ENCODE measurements at places on chromosomes 1 and 21.

DNA sequence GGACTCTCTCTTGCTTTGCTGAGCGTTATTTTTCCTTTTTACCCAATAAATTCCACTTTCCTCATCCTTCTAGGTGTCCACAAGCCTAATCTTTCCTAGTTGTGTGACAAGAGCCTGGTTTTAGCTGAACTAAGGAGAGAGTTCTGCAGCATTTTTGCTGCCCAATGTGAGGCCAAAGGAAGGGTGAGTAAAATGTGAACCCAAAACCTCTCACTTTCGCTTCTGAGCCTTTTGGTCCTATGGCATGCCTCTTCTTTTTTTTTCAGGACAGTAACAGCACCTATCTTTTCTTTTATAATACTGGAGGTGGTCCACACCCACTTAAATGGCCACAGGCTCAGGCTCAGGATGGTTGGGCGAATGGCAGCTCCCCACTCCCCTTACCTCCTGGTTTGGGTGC is 111.1 kb downstream of the COP1 start:
- no peak for DNase-seq

GRCh38 chr1:165235777-165236291 is 120.7 kb downstream of the LMX1A start:
- no peak for DNase-seq

DNA sequence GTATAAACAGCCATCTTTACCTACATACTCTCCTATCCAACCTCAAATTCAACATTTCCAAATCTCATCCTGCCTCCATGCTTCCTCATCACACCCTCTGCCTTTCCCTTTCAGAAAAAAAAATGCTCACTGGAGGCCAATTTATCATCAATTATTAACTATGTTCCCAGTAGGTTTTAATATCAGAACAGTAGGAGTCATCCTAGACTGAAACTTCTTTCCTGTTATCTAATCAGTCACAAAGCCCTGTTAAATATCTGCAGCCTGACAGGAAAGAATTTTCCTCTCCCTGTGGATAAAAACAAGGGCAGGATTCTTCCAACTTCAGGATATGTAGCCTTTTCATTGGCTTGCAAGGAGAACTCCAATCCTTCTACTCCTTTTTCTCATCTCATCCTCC is 28.4 kb downstream of the EGLN1 start:
- DNase-seq: no peak

- no peak for DNase-seq
These were observed 10.7 kb downstream of the EPHA2 start for GRCh38 chr1:16145030-16145661.

- DNase-seq: no peak
These were observed 940 bp downstream of the SOX13 start for GRCh38 chr1:204073837-204074273.

GRCh38 chr1:197399755-197400521 is 131.9 kb downstream of the CRB1 start:
- peak; percentile 13 for DNase-seq

DNA sequence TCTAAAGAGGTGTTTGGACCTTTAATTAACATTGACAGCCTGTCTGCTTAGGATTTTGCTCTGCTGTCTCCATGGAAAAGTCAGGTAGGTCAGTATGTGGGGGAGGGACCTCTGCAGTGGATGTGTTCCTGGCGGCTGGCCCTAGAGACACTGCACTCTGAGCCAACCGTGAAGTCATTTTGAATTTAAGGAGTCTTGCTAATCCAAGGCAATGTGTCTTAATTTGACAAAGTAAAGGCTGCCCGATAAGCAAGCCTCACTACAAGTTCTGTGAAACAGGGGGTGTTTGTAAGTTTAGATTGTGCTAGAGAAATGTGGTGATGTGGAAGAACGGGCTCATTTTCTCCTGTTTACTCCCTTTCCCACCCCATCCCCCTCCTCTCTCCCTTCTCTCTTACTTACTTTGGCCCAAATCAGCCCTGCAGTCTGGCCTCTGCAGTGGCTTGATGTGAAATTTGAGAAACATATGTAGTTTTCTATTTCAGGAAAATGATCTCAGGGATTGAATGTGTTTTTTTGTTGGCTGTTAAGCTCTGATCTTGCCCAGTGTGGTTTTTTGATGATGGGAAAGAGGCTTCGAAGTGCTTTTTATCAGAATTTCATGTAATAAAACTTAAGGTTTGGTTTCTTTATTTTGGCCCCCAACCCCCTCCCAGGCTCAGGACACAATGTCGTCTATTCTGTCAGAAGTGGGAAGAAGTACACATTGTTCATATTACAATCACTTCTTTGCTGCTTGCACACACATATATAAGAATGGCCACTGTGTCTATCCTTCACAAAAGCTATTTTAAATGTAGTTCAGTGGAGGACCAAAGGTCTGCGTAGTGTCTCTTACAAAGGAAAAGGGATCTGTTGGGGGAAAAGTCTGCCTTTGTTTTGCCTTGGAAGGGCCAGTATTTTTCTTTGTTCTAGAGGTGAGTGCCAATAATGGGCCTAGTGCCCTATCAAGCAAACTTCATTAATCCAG is 96.6 kb downstream of the FGGY start:
- DNase-seq: no peak

DNA sequence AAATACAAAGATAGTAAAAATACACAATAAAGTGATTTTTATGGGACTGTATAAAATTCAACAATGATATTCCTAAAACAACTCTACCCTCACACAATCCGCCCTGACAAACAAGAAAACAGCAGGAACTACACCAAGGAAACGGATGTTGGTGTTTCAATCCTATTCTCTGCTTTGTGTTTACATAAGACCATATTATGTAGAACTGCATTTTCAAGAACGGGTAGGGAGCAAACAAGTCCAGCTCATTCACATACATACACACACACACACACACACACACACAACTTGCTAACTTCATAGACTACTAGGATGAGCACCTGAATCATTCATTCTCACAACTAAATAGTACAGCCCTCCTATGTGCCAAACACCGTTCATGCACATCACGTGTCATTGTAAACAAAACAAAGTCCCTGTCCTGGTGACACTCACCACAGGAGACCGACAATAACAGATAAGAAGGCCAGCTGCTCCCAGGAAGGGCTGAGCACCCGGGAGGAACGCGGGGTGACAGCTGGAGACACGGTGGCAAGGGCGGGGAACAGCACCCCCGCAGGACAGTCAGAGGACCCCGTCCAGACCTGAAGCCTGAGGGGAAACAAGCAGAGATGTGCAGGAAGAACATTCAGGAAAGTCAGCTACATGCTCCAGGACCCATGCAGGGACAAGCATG is 43.0 kb downstream of the NPHP4 start:
- no peak for DNase-seq
